ENCODE measurements at places on chromosomes 12 and 14.

DNA sequence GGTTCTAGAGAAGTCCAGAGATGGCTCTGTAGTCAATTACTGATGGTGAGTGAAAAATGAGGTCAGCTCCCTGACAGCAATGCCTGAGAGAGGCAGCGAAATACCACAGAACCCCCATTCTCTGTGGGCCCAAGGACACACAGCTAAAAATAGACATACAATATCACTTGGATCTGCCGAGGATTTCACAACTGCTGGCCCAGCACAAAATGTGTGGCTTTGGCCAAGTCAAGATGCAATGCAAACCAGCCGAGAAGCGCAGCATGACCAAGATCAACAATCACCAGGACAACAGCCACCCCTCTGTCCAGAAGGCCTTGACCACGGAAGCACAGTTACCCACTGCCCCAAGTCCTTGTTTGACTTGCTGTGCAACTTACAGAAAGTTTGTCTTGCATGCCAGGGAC, 52.2 kb downstream of the CKAP4 start:
- DNase-seq, result no peak

DNA sequence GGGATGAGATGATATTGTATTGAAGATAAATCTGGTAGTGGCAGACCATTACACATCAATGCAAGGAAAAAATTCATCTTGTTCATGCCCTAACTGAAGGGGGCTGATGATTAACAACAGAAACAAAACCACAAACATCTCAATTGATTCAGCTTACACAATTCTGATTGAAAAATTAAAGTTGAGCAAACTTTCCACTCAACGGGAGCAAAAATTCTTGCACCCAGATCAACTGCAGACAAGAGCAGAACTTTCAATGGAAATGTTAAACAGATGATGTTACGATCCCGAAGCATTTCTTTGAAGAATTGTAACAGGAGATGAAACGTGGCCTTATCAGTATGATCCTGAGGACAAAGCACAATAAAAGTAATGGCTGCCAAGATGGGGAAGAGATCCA, 172.4 kb upstream of the SOX5 start:
- no peak for DNase-seq

- no peak for DNase-seq
Observed at GRCh38 chr14:64680714-64681065, 23.5 kb upstream of the PLEKHG3 start.

GRCh38 chr12:128111951-128112350, 155.0 kb upstream of the TMEM132C start:
- no peak for DNase-seq

- DNase-seq, result no peak
Observed at GRCh38 chr12:27220055-27220987, 23.8 kb upstream of the STK38L start.

DNA sequence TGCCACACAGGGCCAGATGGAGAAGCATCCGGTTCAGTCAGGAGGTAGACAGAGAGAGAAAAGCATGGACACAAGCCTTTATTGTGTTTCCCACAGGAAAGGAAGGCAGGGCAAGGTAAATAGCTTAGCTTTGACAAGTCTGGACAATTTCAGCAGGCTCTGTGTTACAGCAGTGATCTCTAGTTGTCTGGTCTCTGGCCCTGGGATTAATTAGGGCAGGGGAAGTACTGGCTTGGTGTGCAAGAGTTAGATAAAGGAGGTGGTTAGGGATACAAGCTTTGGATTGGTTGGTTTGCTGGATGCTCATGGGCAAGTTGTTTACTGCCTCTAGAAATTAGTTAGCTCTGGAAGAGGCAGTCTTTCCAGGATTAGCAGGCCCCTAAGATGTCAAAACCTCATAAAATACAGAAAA, 15.1 kb upstream of the NGDN start:
- no peak for DNase-seq

DNA sequence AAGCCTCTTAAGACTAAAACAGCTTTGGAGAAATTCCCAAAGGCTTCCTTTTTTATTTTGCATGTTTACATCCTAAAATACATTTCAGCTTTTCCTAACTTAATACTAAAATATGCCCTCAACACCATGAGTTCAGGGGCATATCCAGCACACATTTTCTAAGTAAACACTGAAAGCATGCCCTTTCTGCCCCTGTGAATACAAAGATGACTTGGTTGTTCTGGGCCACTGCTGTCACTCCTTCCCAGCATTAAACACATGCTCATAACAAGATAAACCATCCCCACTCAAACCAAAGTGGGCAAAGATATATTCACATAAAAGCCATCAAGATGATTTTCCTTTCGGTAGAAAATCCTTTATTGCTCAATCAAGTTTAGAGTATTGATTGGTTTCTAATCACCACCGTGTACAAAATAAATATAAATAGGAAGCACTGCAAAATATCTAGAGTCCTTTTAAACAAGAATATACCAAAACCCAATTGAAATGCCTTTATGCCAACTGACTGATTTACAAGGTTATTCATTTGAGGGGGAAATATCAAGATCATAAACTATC, 1.9 kb downstream of the CCNB1IP1 start:
- DNase-seq, result no peak

DNA sequence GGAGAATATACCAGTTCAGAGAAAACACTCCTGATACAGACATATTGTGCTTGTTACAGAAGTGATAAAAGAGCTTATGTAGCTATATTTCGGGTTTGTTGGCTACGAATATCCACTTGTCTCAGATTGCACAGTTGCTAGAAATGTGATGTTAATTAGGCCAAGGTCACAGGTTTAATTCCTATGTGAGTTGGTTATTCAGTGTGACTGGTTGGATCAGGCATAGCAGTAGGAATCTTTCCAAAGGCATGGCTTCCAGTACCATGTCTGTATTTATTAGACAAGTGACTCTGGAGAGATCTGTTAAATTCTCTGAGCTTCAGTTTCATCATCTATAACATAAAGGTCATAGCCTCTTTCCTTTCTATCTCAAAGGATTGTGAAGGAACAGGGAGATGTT, 152.7 kb upstream of the KITLG start:
- no peak for DNase-seq

- no peak for DNase-seq
Observed at GRCh38 chr12:63064080-63064479, 86.9 kb downstream of the AVPR1A start.

GRCh38 chr14:21505012-21505553, 6.1 kb downstream of the METTL3 start:
- no peak for DNase-seq

DNA sequence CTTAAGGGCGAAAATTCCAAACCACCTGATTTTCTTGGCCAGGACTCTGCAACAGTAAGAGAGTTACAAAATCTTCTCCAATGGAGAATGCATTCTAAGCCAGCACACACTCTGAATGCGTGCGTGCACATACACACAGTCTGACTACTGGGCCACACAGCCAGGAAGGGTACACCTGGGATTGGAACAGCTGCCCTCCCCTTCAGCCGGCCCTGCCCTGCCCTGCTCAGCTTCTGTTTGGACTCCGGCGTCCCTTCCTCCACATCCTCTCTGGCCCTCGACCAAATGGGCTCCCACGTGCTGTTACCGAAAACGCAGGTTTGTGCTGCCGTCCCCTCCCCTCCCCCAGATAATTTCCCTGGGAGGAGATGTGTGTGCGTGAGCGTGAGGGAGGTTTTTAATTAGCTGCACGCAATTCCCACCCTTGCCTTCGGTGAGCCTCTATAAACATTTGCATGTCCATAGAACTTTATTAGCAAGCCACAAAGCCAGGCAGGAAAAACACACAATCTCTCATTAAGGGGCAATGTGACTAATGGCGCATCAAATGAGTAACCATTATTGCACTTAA, 43.0 kb downstream of the CCNK start:
- DNase-seq, result no peak

DNA sequence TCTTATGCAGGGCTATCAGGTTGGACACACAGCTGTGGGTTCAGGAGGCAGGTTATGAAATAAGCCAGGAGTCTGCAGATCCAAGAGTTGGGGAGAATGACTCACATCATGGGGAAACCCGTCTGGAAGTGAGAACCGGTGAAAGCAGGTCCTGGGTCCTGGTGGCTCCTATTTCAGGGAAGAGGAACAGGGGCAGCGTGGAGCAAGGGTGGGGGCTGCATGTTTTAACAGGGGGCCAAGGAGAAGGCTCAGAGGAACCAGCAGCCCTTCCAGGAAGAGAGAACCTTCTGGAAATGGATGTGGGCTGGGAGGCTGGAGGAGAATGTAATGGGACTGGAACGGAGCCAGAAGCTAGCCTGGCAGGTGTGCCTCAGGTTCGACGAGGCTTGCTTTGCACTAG, 7.8 kb upstream of the KRT74 start:
- DNase-seq, result peak; percentile 30

DNA sequence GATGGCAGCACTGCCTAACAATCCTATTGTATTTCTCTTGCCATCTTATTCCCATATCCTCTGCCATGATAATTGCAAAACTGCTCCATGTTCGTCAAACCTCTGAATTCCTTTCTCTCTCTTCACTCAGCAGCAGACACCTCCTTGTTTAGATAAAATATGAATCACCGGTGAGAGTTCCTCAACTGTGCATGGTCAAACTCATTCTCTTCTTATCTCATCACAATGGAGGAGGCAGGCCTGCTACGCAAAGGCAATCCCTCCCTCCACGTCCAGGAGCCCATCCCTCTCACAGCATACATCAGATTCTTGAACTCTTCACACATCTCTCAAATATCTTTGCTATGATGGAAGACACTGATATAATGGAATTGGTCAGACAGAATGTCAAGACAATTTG, 90.1 kb upstream of the DAAM1 start:
- no peak for DNase-seq
